Putamen (tissue), 1 donor: ENCODE measurements at places on chromosomes 5 and 9.

GRCh38 chr5:141513627-141514329 lies 24.9 kb downstream of the PCDHGC5 start:
- DNase-seq, result peak; percentile 89

DNA sequence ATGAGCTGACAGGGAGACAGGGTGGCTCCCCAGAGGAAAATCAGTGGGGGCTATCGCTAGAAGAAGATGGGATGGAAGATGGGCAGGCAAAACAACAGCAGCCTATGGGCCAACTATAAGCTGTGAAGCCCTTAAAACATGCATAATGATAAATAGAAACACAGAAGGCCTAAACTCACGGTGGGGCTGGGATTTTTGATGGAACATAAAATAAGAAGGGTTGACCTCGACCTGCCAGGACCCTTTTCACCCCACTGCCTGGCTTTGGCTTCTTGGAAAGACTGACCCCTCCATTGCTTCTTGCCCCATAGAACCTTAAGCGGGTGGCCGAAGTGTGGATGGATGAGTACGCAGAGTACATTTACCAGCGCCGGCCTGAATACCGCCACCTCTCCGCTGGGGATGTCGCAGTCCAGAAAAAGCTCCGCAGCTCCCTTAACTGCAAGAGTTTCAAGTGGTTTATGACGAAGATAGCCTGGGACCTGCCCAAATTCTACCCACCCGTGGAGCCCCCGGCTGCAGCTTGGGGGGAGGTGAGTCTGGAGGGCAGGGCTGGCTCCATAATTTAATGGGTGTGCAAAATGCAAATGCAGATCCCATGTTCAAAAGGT lies 36.5 kb upstream of the SAP30L start:
- no peak for DNase-seq

- no peak for DNase-seq
Measured at GRCh38 chr9:5560443-5561100, 50.2 kb downstream of the PDCD1LG2 start.

- no peak for DNase-seq
Measured at GRCh38 chr9:95446984-95447383, 69.8 kb downstream of the PTCH1 start.

DNA sequence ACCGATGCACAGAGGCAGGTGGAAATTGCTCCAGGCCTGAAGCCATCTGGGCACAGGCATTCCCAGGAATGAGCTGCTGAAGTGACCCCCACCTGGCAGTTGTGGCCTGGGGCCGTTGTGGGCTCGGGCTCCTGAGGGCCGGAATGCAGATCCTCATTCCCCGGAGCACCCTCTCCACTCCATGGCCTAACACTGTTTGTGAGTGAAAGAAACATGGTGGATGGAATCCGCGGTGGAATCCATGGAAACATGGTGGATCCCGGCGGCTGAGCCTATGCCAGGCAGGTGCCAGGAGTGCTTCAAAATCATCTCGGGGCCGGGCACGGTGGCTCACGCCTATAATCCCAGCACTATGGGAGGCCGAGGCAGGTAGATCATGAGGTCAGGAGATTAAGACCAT lies 3.6 kb upstream of the SARDH start:
- DNase-seq, result no peak

DNA sequence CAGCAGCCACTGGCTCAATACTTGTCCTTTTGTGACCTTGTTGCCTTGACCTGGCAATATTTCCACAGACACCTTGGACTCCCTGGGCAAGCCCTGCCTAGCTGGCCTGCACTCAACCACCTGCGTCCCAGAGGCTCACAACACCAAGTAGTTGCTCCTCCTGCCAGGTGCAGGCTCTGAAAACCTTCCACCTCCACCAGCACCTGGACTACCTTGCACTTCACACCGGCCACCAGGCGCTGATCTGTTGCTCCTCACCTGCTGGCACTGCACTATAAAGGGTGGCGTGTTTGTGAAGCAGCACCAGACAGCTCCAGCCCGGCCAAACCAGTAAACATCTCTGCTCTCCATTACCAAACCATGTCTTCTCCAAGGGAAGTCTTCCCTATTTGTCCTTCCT lies 997.7 kb downstream of the PTPRD start:
- DNase-seq, result no peak

GRCh38 chr5:21397693-21398092 lies 1409.7 kb upstream of the CDH18 start:
- DNase-seq, result no peak

GRCh38 chr5:73120222-73121118 lies at the start of gene TMEM171:
Gene TMEM171 (plus strand): TSS chr5:73120575. CDS start chr5:73123374, 2,799 bp downstream.
- DNase-seq, result peak; percentile 18

GRCh38 chr5:155598552-155598951 lies 585.0 kb downstream of the KIF4B start:
- DNase-seq, result no peak
